ENCODE measurements at places on chromosomes 3 and 15.

DNA sequence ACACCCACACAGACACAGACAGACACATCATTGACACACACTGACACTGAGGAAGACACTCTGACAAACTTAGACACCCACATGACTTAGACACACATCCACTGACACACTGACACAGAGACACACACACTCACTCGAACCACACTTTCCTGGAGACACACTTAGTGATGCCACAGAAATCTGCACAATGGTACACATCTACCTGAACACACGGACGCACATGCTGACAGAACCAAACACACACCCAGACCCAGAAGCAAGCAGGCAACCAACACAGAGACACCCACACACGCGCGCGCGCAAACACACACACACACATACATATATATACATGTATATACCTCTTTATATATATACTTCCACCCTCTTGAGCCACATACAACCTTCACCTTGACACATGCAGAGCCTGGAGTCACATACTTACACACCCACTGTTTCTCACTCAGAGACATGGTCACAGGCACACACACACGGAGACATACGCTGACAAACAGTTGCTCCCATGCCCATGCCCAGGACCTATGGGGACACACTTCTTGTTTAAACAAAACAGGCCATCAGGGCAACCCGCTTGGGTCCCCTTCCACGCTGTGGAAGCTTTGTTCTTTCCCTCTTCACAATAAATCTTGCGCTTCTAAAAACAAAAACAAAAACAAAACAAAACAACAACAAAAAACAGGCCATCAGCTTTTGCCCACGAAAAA, 913 bp upstream of the SCN5A start:
- peak; percentile 7 for DNase-seq

DNA sequence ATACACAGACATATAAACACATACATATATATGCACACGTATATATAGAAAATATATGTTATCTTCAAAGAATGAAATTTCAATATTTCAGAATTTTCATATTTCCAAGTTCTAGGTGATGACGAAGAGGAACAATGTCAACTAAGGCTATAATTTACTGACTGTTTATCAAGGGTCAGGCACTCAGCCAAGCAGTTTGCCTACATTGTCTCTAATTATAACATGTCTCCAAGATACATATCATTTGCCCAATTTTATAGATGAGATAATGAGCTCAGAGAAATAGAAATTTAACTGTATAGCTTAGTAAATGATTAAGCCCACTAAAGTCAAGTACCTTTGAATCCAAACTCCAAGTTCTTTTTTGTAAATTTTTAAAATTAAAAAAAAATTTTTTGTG, 99.9 kb upstream of the PLSCR4 start:
- DNase-seq: no peak

GRCh38 chr3:9302425-9303181, 53.2 kb upstream of the SRGAP3 start:
- peak; percentile 86 for DNase-seq

- no peak for DNase-seq
Measured at GRCh38 chr15:76526111-76526510, 189.5 kb downstream of the ISL2 start.

DNA sequence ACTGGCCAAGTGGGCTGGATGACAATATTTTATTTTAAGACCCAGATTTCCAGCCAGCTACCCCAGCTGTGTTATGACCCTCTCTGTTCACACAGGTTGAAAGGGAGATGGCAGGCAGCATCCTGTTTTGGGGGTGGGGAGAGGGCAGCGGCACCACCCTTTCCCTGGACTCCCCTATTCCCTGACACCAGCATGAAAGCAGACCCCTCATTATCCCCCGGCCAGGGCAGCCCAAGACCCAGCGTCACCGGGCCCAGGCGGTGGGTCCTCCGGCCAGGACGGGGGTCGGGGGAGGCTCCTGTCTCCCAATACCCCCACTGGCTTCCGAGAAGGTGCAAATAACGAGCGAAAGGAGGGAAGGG, 127.6 kb upstream of the MEF2A start:
- no peak for DNase-seq

DNA sequence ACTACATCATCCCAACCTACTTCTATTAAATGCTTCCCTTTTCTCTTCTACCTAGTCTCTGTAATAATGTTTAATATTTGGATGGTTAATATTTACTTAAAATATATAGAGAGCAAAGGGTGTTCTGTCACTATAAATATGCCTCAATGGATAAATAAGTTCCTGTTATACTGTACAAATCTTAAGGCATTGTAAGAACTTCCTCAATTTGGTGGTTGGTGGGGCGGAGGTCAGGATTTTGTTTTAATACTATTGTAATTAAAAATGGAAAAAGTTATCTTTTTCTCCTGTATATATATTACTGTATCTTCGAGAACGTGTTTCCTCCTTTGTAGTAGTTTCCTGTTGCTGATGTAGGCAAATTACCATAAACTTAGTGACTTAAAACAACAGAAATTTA, 41.5 kb downstream of the SPRED1 start:
- no peak for DNase-seq

DNA sequence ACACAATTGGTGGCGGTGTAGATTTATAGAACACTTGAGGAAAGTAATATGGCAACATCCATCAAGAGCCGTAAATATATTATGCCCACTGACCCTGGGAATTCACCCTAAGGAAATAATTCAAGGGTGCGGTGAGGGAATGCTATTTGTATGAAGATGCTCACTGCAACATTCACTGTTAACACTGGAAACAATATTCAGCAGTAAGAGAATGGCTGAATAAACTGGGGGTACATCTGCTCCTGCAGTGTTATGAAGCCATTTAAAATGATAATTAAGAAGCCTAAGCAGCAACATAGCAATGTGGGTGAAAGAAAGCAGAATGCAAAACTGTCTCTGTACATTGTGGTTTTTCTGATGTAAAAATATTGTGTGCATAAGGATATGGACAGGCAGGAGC, 87.6 kb downstream of the RAB11A start:
- DNase-seq: no peak

DNA sequence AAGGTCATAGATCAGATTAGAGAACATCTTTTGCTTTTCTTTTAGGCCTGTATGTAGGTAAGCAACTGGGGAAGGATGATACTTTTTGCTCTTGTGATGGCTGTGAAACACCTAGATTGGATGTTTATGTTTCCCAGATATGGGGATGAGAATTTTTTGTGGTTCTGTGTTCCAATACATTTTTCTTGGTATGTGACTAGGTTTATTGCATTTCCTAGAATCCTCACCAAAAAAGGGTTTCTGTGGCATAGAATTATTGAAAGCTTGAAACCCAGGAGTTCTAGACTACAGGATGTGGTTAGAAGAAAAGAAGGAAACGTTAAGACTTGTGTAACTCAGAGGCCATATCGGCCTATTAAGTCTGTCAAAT, 25.8 kb downstream of the OXNAD1 start:
- DNase-seq: no peak

DNA sequence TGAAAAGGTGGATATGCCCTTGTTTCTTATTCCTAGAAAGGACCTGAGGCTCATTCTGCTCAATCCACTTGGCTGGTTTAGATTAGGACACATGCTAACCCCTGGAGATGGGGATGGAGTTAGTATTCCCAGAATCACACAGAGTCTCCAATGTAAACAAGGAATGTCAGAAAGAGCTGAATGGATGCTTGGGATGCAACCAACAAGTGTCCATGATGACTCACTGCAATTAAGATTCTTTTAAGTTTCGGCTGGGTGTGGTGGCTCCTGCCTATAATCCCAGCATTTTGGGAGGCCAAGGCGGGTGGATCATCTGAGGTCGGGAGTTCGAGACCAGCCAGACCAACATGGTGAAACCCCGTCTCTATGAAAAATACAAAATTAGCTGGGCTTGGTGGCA, 315.5 kb upstream of the AZI2 start:
- no peak for DNase-seq

DNA sequence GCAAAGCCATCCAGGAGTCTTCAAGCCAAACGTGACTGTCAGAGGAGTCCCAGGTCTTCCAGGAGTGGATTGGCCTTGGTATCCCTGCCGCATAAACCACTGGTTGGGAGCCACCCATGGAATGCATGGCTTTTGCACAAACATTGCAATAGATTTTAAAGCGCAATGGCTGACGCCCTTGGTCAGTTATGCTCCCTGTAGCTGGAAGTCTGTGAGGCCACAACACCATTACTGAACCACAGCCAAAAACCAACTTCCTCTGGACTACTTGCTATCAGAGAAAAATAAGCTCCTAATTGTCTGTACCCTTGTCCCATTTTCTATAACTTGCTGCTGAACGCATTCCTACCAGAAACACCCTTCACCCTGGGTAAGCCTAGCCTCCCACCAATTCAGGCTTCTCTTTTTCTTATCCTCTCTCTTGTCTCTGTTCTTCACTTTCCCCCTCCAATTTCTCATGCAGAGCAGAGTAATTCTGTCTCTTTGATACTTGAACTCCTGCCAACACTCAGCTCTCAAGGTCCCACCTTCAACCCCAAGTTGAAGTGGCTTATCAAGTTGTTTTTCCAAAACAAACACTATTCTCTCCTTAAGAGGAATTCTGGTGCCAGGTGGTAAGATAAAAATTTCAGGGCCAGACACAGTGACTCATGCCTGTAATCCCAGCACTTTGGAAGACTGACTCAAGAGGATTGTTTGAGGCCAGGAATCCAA, 176.4 kb upstream of the UBE2E1 start:
- no peak for DNase-seq

DNA sequence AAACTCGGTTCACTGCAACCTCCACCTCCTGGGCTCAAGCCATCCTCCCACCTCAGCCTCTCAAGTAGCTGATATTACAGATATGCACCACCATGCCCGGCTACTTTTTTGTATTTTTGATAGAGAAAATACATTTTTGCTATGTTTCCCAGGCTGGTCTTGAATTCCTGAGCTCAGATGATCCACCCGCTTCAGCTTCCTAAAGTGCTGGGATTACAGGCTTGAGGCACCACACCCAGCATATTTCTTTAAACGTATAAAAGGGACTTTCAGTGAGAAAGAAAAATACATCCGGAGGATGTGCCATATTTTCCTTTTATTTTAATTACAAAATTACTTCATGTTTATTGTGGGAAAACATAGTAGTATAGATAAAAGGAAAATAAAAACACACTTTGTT, 55.2 kb downstream of the RPL39L start:
- no peak for DNase-seq

- no peak for DNase-seq
Measured at GRCh38 chr15:77440378-77440999, 19.8 kb downstream of the HMG20A start.

DNA sequence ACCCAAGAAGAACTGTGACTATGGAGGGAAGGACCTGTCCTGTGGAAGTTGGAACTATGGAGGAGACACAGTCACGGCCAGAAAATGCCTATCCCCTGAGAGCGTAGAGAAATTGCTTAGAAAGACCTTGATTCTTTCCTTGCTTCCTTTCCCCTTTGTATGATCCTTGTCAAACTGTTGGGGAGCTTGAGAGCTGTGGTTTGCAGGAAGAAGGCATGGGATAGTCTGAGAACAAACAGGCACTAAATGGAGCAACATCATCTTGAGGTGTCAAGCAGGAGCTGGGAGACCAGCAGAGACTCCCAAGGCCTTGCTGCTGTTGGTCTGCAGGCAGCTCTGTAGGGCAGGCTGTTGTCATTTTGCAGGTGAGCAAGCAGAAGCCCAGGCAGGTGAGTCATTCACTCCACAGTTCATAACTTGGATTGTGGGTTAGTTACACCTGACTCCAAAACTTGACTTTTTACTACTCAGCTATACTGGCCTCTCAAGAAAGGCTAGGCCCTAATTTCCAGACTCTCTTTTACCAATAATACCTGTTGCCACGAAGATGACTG, 298.9 kb downstream of the LRTM1 start:
- DNase-seq: no peak

- no peak for DNase-seq
Measured at GRCh38 chr15:38690216-38690615, 125.6 kb upstream of the RASGRP1 start.

- DNase-seq: no peak
Measured at GRCh38 chr3:52468336-52468735, 12.9 kb downstream of the NISCH start.

DNA sequence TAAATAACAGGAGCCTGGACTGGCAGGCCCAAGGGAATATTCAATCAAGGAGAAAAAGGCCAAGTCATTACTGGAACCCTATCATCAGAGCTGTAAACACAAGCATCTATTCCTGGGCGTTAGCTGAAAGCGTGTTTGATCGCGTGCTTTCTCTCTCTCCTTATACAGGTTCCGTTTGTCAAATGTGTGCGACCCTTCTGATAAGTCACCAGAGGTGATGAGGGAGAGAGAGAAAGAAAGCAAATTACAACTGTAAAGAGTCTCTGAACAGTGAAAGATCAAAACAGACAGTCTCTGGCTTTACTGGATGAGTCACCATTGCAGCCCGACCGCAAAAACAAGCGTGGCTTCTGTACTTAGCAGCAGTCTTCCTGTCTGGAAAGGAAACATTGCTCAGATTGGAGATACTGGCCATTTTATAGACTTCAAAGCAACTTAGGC, 39.5 kb upstream of the TPRG1 start:
- DNase-seq: peak; percentile 65
